ENCODE measurements at places on chromosomes 5 and 9. TPM values are rescaled to one million over a fixed set of nuclear protein-coding genes. Genes with fewer than 3 reads are reported as not detected.

Gene NDFIP1
- 34.8 TPM for total RNA-seq

GRCh38 chr9:35828716-35829083, at the start of gene FAM221B:
Gene FAM221B (minus strand): TSS chr9:35828732. CDS start chr9:35826161, 2,571 bp downstream.
- peak; percentile 60 for DNase-seq

DNA sequence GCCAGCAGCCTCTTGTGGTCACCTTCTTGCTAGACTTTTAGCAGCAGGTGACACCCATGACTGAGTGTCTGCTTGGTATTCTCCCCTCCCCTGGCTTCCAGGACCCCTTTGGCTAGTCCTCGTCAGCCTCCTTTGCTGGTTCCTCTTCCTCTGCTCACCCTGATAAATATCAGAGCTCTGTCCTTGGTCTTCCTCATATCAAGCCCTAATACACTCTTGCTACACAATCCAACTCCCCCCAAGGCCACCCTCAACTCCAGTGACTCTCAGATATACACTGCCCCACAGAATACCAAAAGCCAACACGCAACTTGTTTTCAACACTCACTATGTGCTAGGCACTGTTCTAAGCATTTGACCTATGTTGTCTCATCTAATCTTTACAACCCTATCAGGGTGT, 30.3 kb upstream of the LCP2 start:
- DNase-seq, result no peak

Gene ELOVL7
- total RNA-seq, result 4.4 TPM

GRCh38 chr9:134358662-134359319, 32.5 kb downstream of the RXRA start:
- no peak for DNase-seq

Measured in endothelial cell (in vitro differentiated cells).